ENCODE measurements at places on chromosomes 16 and 17.
A peak's percentile ranks its signal among the peaks of the same experiment; 100 is the strongest.

DNA sequence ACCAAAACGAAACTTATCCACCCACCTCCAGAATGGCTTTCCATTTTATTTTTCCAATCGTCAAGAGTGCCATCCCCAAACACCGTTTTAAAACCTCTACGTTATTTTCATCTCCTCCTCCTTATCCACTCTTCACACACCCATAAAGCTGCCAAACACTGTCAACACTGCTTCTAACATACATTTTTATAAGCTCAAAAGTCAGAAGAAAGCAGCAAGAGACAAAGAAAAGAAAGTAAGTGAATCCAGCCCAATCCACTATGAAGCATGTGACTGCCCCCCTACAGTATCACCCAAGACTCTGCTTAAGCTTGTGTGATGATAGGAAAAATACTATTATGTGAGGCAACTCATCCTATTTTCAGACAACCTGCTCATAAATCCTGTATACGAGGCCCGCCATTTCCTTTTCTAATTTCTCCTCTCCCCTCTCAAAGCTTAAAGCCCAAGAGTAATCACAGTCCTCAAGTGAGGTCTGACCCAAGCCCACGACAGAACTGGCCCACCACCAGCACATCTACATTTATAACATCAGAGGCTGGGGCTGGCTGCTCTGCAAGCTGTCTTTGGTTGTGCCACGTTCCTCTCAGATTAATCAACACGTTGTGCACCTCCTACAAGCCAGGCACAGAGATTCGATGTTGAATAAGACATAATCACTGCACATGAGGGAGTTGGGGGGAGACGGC is 16.3 kb downstream of the USP31 start:
- peak; percentile 54 for DNase-seq

DNA sequence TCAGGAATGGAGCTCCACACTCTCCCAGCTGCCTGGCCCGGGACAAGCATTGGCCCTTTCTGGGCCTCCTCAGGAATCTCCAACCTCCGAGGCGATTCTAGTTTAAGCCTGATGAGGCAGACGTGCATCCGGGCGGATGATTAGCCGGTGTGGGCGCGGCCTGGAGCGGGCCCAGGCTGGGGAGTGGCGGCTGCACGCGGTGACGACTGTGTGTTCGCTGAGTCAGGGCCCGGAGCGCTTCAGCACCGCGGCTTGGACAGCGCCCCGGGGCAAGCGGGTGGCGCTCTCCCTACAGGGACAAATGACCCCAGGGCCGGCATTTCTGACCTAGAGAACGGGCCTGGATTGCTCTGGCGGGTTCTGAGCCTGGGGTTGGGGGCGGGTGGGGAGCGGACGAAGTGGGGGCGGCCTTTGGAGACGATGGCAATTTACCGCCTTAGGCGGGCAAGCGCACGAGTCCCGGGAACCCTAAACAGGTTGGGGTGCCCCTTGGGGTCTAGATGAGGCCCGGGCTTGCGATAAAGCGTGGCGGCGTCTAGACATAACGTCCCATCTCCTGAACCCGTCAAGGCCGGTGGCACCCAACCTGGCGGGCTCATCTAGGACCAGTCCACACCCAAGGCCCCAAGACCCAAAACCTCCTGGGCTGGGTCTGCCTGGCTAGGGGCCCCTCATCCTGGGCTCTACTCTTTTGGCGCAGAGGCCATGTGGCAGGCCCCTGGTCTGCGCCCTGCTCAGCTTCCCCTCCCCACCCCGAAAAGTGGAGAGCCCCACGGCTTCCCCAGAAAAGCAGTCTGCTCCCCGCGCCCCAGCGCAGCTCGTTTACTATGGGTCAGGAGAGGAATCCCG is 22.3 kb upstream of the ZNHIT3 start:
- DNase-seq: peak; percentile 77

DNA sequence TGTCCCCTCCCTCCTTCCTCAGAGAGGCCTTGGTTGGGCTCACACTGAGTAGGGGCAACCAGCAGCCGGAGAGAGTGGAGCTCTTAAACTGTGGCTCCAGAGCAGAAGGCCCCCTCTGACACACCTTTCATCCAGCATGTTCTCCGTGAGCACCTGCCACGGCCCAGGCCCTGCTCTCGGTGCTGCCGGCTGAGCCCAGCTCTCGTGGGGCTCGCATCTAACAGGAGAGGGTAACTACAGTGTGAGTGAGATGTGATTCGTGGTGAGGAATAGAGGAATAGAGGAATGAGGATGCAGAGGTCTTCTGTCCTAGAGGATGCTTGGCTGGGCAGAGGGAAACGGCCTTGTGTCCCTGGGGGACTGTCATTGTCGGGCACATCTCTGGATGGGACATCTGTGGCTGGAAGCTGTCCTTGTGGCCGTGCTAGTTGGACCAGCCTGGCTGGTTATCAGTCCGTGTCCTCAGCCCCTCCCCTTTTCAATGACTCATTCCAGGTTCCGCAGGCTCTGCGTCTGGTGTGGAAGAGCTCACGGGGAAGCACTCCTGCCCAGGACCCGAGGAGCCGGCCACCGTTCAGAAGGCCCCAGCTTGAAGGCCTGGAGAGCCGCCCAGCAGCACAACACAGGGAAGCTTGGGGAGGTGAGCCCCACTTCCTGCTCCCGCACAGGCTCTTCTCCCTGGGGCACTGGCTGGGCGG is 11.9 kb upstream of the DNASE1 start:
- no peak for DNase-seq

GRCh38 chr17:75078284-75079022 is 9.3 kb upstream of the SLC16A5 start:
- DNase-seq: no peak

GRCh38 chr16:69565671-69566239 is at the start of gene NFAT5:
Gene NFAT5, plus strand, starts transcription at chr16:69565966. Its CDS starts 336 bp downstream, at chr16:69566302.
- peak; percentile 94 for DNase-seq

DNA sequence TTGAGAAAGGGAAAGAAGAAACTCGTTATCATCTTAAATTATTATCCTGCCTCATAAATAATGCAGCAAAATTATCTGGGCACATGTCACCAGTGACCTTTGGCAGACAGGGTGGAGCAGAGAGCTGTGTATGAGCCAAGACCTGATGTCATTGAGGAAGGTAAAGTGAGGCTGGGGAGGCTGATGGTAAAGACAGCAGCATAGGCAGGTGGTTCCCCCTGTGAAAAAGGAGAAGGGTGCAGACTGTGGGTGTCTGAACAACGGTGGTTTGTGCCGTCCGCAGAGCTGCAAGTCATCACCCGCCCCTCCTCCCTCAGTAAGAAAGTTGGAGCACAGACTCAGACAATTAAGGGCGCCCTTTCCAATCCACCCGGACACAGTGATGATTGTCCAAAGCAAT is 30.8 kb upstream of the METTL16 start:
- no peak for DNase-seq

Measured in muscle of leg (tissue), 16 donors.